ENCODE measurements at places on chromosomes 1 and 21.

GRCh38 chr1:9376430-9376829 is 83.7 kb downstream of the SPSB1 start:
- peak; percentile 52 for DNase-seq

DNA sequence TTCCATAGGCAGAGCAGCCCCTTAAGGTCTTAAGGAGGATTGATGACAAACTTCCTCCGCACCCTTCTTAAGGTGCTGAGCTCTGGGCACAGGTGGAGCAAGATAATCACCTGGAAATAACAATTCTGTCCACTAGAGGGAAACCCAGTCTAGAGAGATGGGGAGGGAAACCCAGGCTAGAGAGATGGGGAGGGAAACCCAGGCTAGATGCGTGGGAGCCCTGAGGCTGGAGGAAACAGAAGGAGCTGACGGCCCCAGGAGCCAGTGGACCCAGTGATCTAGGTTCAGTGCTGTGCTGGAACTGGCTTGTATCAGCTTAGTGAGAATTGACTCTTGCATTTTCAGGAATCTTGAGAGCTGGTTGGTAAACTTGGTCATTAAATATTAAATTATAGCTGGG is 17.8 kb upstream of the MYCL start:
- DNase-seq, result no peak

GRCh38 chr1:18795002-18795689 is 64.3 kb downstream of the TAS1R2 start:
- DNase-seq, result no peak

DNA sequence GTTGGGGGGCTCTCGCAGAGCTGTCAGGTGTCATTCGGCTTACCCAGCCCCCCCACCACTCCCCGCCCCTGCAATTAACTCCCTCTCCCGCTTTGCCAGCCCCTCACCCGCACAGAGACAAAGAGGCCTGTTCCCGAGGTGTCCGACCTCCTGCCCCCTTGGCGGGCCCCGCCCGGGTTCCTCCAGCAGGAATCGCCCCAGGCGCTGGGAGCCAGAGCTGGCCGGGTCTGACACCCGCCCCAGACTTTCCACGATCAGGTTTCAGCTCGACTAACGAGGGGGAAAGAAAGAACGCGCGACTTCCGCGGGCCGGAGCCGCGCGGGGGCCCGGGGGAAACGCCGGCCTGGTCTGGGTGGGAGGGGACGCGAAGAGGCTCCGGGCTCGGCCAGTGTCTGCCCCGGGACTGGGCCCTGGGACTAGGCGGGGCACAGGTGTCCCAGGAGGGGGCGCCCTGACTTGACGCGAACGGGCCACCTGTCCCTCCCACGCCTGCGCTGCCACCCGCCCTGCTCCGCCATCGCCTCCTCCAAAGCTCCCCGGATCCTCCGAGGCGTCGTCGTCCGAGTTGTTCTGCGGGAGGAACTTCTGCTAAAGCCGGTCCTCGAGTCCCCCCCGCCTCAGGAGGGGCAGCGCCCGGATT is 36.4 kb upstream of the HHAT start:
- DNase-seq, result peak; percentile 51

GRCh38 chr1:46903481-46903880 is 37.8 kb downstream of the CYP4A11 start:
- no peak for DNase-seq

GRCh38 chr1:91404151-91405012 is at the start of gene HFM1:
HFM1 (minus strand) TSS chr1:91404837; CDS start chr1:91401082, 3,755 bp downstream.
- DNase-seq, result peak; percentile 84

DNA sequence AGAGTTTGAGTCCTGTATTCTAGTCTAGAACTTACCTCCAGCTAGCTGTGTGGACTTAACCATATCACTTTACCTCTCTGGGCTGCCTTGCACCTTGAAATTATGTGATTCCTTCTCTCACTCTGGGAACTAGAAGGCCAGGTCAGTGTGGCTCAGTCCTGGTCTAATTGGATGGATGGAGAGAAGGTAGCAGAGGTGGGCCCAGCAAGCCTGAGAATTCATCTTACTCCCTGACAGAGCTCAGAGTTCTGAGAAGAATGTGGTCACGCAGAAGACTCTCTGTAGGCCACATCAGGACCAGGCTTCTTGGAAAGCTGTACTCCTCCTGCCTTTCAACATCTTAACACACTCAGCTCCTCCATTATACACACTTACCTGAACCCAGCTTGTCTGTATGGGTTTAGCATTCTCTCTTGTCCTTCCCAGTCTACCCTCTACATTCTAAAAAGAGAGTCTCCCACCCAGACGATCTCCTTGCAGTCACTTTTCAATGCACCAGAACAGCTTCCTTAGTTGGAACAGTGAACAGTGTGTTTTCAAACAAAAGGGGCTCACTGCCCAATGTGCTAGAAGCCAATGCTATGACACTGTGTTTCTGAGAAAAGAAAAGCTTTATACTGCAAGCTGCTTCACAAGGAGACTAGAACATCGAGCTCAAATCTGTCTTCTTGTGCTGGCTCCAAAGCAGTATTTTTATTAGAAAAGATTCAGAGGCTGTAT is 60.5 kb downstream of the CAPN9 start:
- no peak for DNase-seq

DNA sequence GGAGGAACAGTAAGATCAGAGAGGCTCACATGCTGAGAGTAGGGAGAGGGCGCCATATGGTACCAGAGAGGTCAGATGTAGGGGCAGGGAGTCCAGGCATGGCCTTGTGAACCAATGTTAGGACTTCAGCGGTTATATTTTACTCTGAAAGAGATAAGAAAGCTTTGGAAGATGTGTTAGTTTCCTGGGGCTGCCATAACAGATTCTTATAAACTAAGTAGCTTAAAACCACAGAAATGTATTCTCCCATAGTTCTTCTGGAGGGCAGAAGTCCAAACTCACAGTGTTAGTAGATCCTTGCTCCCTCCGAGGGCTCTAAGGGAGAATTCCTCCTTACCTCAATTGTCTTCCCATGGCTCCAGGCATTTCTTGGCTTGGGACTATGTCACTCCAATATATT is 502.5 kb upstream of the ADGRL2 start:
- DNase-seq, result no peak

DNA sequence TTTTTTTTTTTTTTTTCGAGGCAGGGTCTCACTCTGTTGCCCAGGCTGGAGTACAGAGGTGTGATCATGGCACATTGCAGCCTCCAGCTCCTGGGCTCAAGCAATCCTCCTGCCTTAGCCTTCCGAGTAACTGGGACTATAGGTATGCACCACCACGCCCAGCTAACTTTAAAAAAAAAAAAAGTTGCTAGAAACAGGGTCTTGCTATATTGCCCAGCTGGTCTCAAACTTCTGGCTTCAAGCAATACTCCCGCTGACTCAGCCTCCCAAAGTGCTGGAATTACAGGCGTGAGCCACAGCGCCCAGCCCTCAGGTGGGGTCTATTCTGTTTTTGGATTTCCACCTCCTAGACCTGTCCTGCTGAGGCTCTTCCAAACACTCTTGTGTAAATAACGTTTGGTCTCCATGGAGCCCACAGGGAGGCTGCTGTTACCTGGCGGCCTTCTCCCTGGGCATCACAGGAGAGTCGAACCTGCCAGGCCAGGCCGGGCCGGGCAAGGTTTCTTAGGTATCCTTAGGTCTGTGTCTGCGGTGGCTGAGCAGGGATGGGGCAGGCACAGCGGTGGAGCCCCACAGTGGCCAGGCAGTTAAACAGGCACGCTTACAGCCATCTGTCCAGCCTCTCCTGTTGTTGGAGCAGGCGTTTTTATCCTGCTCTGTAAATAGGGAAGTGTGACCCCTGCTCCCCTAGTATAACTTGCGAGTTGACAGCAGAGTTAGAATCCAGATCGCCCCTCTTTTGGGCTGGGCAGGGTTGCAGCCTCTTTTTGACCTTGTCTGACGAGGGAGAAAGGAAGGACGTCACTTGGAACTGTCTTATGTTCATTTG is 18.8 kb downstream of the PLEKHM2 start:
- peak; percentile 37 for DNase-seq

- no peak for DNase-seq
Observed at GRCh38 chr1:151961833-151962232, 31.8 kb downstream of the S100A10 start.

Measured in uterus (tissue), 4 donors.